T-helper 1 cell (primary cell): ENCODE measurements at places on chromosomes 4 and X.

- no peak for DNase-seq
Measured at GRCh38 chrX:104137496-104137895, 19.3 kb downstream of the SLC25A53 start.

- no peak for DNase-seq
Measured at GRCh38 chr4:168119100-168119499, 26.8 kb downstream of the ANXA10 start.

- DNase-seq: no peak
Measured at GRCh38 chr4:78288327-78288726, 231.2 kb downstream of the FRAS1 start.

DNA sequence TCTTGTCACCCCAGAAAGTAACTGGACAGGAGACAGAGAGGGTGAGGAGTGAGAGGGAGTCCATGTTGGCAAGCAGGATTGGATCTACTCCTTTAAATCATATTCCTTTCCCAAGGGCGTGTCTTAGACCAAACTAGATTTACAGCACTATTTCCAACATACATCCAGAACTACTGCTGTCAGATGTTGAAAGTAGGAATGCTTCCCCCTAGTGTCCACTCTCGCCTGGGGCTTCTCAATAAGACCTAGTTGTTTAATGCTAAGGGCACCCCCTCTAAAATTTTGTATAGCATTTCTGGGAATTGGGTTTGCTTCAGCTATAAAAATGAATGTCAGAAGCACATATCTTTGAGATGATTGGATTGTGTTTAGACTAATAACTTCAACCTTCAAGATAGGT lies 13.3 kb downstream of the OFD1 start:
- DNase-seq: no peak

DNA sequence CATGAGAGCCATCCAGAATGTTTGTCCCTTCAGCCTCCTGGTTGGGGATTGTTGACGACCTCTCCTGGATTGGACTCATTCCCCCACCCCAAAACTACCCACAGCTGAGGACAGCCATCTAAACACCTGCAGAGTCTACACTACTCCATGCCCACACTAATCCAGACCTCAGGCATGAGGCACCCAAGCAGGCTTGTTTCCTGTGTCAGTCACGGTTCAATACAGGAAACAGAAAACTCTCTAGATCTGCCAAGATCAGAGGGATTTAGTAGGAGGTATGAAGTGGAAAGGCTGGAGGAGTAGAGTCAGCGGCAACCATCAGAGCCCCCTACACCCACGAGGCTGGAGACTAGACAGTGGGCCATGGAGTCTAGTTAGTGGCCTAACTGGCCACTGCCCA lies 37.7 kb downstream of the HAND2 start:
- no peak for DNase-seq

DNA sequence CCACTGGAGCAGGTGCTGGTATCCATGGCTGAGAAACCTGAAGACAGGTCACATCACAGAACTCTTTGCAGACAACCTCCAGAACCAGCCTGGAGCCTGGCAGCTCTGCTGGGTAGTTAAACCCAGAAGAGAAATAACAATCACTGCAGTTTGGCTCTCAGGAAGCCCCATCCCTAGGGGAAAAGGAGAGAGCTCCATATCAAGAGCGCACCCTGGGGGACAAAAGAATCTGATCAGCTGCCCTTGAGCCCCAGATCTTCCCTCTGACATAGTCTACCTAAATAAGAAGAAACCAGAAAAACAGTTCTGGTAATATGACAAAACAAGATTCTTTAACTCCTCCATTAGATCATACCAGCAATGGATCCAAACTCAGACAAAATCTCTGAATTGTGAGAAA lies 823.2 kb upstream of the FRG1 start:
- DNase-seq: no peak

DNA sequence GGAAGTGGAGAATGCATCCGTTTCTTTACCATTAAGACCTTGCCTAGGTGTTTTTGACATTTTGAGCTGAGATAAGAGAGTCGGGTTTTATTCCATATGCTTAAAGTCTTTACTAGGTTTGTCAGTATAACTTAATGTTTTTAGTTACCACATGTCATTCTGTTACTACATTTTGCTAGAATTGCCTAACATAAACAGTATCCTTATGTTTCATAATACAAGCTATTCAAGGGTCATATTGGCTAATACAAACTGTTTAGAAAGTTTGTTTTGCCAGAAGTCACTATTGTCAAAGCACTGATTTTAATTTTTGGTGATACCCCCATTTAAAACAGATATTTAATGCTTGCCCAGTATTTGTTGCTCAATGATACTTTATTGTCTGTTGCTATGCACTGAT lies 427.7 kb upstream of the MAGEB2 start:
- no peak for DNase-seq

DNA sequence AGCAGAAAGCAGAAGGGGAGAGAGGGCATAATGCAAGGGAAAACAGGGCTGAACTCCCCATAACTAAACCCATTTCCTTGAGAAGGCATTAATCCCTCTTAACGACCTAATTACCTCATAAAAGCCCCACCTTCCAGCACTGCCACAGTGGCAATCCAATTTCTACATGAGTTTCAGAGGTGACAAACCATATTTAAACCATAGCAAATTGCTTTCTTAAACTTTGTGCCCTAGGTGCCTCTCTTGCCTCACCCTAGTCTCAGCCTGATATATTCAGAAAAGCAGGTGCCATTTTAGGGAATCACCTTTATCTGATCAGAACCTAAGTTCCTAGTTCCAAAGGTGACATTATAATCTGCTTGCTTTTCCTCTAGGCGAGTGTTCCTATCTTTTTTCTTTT lies 48.9 kb downstream of the SLC34A2 start:
- DNase-seq: no peak

DNA sequence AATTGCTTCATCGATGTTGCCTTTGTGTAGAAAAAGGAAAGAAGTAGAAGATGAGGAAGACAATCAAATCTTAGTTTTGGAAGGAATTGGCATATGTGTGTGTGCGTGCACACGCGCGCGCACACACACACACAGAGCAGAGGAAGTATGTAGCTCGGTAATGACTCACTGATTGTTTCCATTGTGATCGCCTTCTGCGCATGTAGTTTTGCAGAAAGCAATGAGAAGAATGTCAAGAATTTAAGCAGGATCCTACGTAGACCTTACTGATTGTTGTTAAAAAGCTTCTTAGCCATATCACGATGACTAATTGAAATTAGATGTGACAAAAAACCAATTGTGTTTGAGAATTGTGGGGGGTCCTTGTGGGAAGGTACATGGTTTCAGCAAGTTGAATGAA lies 12.8 kb upstream of the LIMCH1 start:
- no peak for DNase-seq

DNA sequence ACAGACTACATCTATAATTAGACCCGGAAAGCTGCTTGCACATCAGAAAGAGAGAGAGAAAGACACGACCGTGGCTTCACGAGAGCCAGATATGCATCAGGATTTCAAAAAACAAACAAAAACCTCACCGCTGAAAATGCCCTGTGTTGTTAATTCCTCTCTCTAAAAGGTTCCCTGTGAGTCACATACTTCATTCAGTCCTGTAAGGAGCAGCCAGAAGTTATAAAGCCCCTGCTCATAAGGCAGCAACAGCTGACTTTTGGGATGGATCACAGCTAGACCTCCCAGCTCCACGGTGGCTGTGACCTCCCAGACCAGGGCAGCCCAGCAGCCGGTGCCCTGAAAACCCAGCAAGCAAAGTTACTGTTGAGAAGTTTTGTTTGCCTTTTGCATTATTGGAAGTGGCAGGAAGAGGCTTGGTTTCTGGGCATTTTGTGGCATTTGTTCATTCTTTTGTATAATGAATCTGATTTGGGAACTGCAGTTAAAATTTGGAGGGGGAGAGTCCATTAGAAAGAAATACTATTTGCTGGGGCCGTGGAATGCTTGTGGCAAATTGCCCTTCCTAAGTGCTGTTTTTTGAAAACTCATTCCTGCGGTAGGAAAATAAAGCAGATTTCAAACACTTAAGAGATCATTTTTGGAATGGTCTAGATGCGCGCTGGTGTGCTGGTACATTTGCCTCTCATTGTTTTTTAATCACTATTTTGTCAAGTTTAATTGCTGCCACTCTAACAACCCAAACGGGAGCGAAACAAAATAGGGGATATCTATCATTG lies 520.4 kb downstream of the BCOR start:
- no peak for DNase-seq

DNA sequence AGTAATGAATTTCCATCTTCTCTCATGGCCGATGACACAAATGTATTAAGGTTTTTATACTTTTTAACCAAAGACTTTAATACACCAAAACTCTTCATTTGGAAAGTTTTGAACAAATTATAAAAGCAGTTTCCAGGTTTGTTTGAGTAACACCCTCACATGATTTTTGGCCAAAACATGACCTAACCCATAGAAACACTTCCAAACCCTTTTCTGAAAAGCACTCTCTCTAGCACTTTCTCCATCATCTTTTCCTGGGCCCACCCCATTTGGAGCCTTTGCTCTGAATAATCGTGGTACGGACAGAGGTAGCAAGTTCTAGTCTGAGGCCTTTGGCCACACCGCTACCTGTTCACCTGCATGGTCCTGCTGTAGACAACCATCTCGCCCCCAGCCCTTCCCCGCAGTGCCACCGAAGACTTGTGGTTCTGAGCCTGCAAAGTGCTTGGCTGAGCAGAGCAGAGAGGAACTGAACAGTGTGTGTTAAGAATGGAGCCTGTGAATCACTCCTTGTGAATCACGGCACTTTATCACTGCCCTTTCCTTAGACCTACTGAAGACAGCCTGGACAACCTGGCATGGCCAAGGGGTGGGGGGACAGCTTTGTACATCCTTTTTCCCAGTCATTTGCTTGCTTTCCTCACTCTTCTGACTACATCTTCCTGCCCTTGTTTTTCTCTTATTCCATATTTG lies 181.8 kb downstream of the PTTG2 start:
- no peak for DNase-seq

- no peak for DNase-seq
Measured at GRCh38 chr4:187617113-187617512, 378.5 kb upstream of the ZFP42 start.

DNA sequence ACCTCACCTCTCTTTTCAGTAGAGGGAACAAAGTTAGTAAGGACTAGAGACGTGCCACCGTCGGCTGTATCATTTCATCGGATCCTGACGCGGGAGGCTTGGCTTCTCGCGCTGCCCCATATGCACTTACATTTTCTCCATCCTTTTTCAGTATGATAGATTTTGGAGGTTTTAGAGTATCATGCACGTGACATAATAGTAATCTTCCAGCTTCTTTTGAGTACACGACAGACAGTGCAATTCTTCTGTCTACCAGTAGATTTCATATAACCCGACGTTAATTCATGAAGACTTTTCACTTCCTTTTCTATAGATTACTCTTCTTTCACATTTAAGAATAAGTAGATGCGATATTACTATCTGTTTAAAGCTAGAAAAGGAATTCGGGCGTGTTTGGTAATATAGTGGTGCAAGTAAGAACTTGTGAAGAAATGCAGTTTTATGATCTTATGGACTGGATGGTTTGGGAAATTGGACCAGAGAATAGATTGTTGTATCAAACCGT lies 1.0 kb downstream of the CDS1 start:
- DNase-seq: no peak

DNA sequence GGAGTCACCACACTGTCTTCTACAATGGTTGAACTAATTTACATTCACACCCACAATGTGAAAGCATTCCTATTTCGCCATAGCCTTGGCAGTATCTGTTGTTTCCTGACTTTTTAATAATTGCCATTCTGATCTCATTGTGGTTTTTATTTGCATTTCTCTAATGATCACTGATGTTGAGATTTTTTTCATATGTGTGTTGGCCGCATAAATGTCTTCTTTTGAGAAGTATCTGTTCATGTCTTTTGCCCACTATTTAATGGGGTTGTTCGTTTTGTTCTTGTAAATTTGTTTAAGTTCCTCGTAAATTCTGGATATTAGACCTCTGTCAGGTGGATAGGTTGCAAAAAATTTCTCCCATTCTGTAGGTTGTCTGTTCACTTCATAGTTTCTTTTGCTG lies 519.1 kb downstream of the STPG2 start:
- DNase-seq: no peak

DNA sequence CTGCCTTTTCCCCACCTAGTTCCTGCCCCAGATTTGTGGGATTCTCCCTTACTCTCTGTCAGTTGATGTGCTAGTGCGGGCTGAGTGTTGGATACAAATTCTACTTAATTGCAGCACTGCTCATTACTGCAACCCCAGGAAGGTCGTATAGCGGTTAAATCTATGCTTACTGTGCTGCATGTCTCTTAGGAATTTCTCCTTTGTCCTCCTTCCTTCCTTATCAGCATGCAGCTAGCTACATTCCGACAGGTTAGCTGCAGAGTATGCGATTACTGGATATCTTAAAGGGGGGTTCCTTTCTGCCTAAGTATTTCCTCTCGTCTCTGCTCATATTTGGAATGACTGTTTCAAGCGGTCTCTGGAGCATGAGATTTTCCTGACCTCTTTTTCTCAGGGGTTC lies 662.8 kb downstream of the TLL1 start:
- no peak for DNase-seq

DNA sequence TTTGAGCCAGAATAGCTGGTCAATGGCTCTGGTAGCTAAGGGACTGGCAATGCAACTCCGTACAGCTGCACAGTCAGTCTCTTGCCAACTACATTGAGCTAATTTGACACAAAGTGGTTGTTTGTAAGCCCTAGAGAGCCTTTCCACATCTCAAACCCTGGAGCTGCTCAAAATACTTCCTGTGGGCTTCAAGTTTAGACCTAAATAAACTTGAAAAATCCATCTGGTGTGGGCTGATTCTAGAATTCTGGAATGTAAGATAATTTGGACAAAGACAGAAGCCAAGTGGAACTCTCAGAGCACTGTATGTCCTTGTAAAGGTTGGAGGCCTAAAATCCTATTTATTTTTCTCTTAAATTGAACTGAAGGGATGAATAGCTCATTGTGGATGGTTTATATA lies 380.8 kb downstream of the SPRY1 start:
- DNase-seq: no peak

GRCh38 chrX:30183554-30183953 lies 31.8 kb upstream of the MAGEB2 start:
- DNase-seq: no peak

DNA sequence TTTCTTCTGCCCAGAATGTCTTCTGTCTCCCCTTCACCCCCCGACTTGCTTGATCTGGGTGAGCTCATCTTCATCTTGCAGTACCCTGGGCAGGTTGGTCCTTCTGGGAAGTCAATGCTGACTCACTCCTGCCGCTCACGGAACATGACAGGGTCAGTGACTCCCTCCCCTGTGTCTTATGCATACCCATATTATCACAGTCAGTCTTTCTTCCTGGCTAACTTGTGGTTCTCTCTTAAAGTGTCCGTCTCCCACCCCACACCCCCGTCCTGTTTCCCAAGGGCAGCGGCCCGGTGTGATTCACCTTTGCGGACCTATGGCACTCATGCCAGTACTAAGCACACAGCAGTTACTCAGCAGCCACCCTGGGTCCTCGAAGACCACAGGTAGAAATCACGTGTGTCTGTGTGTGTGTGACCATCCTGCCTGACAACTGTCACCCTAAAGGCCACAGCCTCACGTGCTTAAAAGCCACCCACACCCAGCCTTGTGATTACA lies 17.7 kb downstream of the IQSEC2 start:
- DNase-seq: no peak
